Activated CD8-positive, alpha-beta memory T cell treated with anti-CD3 and anti-CD28 coated beads, Interleukin-2, amount 50 U/mL, for 4 hours (primary cell): ENCODE measurements at places on chromosomes 2 and 18.

DNA sequence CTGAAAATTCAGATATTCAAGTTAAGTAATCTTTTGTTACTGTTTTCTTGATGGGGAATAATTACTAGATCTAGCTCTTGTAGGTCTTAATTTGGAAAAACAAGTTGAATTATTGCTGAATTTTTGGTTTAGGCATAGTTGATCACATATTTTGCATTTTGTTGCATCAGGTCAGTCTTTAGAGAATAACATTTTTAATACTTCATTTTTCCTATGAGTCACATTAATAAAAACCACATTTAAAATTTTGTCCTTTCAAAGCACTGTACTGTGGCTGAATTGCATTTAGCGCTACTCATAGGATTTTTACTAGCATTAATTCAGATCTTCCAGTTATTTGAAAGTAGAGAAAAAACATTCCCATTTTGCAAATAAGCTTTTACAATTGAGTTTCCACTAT is 23.2 kb downstream of the MAP4K4 start:
- no peak for DNase-seq

GRCh38 chr18:42765302-42765701 is 350.2 kb downstream of the RIT2 start:
- no peak for DNase-seq

DNA sequence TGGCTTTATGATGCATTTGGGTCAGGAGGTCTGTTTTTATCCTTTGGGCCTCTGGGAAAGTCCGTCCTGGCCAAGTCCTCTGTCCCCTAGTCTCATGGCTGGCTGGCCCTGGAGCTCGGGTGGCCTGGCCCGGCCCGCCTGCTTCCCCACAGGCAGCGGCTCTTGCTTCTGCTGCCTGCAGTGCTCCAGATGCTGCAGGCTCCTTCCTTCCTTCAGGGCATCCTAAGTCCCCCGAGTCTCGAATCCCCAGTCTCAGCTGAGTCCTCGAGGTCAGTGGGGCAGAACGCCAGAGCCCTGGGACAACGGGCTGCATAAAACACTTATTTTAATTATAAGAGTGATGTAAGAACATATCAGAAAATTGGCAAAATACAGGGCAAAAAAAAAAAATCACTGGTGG is 71.2 kb downstream of the HPCAL1 start:
- no peak for DNase-seq

GRCh38 chr2:207694811-207695281 is 16.6 kb upstream of the CCNYL1 start:
- DNase-seq: no peak

GRCh38 chr2:19505199-19506136 is 147.0 kb upstream of the OSR1 start:
- no peak for DNase-seq

DNA sequence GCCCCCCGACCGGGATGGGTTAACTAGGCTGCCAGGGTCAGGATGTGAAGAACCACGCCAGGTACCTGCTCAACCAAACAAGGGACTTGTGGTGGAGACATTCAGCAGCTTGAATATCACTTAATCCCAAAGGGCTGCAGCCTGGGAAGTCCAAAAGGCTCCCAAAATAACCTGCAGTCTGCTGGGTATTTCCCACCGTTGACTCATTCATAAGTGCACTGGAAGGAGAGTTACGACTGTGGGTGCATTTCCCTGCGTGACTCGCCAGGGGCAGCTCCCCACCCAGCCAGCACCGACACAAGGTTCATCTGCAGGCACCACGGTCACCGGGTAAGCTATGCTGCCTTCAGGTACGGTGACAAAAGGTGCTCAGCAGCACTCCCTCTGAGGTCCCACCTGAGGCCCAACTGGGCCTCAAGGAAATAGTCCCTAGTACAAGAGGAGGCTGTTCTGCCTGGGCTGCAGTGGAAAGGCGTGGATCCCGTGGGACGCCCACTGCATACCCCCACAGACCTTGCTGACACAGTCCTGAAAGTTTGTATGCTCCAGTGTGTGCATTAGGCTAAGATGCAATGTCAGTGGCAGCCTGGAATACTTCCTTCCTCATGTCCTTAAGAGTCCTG is 86.5 kb downstream of the UXS1 start:
- peak; percentile 53 for DNase-seq

GRCh38 chr2:64574871-64575270 is 50.7 kb downstream of the AFTPH start:
- no peak for DNase-seq

DNA sequence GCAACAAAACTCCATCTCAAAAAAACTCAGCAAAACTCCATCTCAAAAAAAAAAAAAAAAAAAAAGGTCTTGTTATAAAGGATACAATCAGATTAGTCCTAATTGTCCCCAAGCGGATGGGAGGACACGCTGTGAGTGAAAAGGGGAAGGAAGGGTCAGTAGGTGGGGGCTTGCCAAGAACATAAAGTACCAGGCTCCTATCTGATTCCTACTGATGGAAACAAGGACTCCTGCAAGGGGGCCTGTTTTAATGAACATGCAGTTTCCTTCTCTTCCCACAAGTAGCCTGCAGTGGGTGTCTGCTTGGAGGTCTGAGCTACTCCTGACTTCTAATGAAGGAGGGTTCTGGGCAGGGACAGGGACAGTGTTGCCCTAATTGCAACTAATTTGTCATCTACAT is 7.9 kb downstream of the SCG2 start:
- DNase-seq: no peak

- no peak for DNase-seq
Observed at GRCh38 chr2:234905547-234906265, 46.1 kb upstream of the SH3BP4 start.

DNA sequence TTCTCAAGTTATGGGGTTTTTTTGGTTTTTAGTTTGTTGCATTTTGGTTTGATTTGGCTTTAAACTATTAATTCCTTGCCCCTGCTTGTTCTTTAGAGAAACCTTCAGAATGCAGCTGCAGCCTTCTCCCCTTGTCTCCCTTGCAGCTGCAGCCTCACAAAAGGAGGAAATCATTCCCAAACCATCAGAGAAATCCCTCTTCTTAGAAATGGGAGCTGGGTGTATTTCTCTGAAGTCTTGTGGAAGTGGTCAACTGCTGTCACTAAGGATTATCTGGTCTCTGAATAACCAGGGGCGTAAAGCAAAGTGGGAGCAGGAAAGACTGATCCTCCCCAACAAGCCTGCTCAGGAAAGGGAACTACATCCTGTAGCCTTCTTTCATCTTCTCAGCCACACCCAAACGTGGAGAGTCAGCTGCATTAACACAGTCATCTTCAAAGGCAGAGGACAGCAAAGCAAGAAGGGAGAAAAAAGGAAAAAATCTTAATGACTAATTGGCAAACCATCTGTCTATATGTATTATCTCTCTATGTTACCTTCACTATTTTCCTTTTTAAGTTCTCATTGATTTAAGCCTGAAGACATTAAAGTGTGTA is 1834.1 kb upstream of the PIK3C3 start:
- no peak for DNase-seq

- no peak for DNase-seq
Observed at GRCh38 chr18:75204269-75204731, 4.6 kb downstream of the PTGR3 start.

DNA sequence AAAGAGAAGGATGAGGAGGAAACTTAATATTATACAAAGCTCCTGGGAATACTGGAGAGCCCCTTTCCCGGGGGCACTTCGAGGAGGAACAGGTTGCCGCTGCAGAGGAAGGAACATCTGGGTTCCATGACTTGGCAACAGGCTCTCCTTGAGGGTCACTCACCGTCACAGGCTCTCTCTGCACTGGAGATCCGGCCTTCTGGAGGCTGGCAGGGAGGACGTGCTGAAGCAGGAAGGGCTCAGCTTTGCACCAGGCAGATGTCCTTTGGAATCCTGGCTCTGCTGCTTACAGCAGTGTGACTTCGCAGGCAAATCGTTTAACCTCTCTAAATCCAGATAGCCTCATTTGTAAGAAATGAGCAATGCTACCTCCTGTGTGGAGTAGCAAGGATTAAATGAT is 2.9 kb upstream of the DPYSL5 start:
- no peak for DNase-seq

GRCh38 chr18:64398320-64398719 is 249.4 kb upstream of the LINC00305 start:
- no peak for DNase-seq

DNA sequence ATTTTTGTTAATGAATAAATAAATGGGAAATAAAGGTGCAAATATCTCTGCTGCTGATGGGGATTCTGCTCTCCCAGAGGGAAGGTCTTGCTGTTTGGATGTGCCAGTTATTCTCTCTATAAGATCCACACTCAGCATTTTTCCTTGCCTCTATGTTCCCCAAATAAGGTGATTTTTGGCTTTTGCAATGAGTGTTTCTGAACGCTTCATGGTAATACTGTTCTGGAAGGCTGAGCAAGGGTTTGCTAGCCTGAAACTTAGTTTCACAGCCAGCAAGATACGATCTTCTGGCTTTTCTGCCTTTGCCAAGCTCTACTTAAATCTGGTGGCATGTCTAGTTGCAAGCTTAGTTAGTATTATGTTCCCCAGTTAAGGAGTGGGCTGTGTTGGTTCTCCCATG is 114.6 kb downstream of the LPIN1 start:
- no peak for DNase-seq

GRCh38 chr2:114810092-114810491 is 367.7 kb downstream of the DPP10 start:
- no peak for DNase-seq

- DNase-seq: peak; percentile 83
Observed at GRCh38 chr18:79378536-79379250, 17.0 kb upstream of the NFATC1 start.

DNA sequence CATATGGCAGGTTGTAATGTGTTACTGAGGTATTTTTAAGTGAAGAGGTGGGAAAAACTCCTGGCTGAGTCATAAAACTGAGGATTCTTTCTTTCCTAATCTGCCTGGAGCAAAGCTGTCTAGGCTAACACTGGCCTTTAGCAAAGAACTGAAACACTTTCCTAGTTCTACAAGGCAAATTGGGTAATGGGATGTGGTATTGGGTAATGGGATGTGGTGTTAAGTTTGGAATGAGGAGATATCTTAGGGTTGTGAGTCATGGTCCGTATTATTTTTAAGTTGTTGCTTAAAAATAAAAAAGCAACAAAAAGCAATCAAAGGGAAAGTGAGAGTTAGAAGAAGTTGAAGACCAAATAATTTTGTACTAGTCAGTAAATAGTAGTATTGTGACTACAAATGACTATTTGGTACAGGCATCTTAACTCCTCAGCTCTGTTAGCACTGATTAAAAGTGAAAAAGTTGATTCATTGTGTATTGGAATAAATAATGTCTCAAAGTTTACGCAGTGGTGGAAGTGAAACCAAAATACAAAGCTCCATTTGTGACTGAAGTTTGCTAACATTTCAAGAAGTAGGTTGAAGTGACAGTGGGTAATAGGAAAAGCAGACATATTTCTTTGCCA is 216.8 kb downstream of the CAMKMT start:
- no peak for DNase-seq

DNA sequence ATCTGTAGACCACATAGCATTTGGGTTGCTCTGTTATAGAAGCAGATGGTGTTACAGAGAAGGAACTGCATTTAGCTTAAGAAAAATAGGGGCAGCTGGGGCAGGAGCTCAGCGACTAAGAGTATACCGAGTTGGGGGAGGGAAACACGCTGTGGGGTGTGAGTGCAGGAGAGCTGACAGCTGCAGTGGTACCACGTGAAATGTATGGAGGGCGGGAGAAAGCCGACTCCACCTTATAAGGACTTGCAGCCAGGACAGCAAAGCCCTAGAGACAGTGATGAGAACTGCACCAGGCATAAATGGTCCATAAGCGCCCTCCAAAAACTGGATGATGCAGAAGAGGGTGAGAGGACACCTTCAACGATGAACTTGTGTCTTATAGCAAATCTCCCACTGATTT is 237.6 kb downstream of the PRKCE start:
- no peak for DNase-seq

DNA sequence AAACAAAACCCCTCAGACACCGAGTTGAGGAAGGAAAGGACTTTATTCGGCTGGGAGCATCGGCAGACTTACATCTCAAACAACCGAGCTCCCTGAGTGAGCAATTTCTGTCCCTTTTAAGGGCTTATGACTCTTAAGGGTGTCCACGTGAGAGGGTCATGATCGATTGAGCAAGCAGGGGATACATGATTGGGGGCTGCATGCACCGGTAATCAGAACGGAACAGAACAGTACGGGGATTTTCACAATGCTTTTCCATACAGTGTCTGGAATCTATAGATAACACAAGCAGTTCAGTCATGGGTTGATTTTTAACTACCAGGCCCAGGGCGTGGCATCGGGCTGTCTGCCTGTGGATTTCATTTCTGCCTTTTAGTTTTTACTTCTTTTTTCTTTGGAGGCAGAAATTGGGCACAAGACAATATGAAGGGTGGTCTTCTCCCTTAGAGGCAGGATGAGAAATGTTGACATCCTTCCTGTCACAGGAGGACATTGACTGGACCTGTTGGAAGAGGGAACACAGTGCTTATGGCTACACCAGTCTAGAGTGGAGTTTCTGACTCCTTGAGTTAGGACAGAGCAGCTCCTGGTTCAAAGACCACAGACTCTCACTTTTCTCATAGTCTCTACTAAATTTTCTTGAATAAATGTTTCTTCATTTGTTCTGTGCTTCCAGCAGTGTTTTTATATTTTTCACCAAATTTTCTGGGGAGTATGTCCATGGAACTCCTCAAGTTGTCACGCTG is 35.8 kb downstream of the SPOPL start:
- DNase-seq: no peak

GRCh38 chr2:48725696-48726494 is 29.6 kb downstream of the LHCGR start:
- DNase-seq: no peak

GRCh38 chr2:75022516-75022915 is 64.1 kb downstream of the POLE4 start:
- no peak for DNase-seq

GRCh38 chr18:21830532-21830931 is 89.9 kb downstream of the MIB1 start:
- DNase-seq: no peak

- no peak for DNase-seq
Observed at GRCh38 chr2:226916669-226917068, 80.8 kb downstream of the RHBDD1 start.

DNA sequence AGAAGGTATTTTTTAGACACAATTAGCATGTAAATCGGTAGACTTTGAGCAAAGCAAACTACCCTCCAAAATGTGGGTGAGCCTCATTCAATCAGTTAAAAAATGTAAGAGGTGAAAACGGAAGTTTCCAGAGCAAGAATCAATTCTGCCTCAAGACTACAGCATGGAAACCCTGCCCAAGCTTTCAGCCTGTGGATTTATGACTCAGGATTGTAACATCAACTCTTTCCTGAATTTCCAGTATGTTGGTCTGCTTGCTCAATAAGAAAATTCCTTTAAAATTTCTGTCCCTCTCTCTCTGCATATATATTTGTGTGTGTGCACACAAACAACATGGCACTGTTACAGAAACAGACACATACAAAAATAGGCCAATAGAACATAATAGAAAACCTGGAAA is 228.6 kb upstream of the DOK6 start:
- DNase-seq: no peak

GRCh38 chr2:68878753-68879152 is 7.6 kb upstream of the BMP10 start:
- no peak for DNase-seq

- no peak for DNase-seq
Observed at GRCh38 chr2:221245045-221245444, 327.1 kb downstream of the EPHA4 start.
